ENCODE measurements at places on chromosomes 5 and 9.

DNA sequence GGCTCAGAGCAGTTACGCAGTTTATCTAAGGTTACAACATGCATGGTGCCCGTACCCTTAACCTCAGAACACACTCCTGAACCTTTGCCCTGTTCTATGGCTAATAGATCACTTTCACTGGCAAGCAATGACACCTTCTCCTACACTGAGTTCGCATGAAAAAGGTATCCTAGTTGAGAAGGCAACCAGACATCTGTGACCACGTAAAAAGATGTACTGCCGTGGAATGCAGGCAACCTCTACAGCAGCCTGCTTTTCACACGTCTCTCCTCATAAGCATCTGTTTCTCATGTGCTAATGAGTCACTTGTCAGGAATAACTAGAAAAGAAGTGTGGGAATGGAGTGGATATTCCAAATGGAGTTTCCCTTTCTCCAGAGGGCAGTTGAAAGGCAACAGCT is 71.4 kb downstream of the FBXO38 start:
- no peak for DNase-seq

DNA sequence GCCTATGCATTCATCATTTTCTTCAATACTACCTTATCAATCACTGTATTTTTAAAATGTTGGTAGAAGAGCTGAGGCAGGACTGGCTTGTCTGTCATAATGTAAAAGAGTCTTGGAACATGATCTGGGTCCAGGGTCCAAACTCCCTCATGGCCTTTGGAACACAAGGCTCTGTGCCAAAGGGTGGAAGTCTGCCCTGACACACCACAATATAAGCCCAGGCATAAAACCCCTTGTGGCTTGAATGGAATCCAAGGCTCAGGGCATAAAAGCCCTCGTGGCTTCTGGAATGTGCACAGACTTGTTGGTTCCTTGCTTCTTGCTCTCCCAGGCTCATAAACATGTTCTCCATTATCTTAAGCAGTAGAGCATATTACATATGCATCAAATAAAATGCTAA is 48.0 kb downstream of the GABRB2 start:
- no peak for DNase-seq

- DNase-seq = no peak
Observed at GRCh38 chr5:168844922-168845296, 265.7 kb upstream of the PANK3 start.

- no peak for DNase-seq
Observed at GRCh38 chr9:136746621-136747020, 1.7 kb downstream of the LCN6 start.

DNA sequence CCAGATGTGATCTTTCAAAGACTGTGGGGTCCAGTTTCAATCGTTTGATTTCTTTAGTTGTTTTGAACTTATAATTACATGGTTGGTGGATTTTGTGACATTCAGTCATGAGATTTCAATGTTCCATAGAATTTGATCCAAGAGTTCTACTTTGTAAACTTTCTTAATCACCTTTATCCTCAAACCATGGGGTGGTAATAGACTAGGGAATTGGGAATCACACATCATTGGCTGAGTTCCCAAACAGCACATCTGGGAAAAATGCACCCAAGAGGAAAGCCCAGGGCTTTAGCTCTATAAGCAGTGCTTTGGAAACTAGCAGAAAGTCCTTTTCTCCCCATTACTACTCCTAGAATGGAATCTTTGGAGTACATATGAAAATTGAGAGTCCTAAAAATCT is 177.6 kb downstream of the NNT start:
- DNase-seq = no peak

GRCh38 chr9:104923289-104923688 is 4.7 kb downstream of the ABCA1 start:
- no peak for DNase-seq

DNA sequence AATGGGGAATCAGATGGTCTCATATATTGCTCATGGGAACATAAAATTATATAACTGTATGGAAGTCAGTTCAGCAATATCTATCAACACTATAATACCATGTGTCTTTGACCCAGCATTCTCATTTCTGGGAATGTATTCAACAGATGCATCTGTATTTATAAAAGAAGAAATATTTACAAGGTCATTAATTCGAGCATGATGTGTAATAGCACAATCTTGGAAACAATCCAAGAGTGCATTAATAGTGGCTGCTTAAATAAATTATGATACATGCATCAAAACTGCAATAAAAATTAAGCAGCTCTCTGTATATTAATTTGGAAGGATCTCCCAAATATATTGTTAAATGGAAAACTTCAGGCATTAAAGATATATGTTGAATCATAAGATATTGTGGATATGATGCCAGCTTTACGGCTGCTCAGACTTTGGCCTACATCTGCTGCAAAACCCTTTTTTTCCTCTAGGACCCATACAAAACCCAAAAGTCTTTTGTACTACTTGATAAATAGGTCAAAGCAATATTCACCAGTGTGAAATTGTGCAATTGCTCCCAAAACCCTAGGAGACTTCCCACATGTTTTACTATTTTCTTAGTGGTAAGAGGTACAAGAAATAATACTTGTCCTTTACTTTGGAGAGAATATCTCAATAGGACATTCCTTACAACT is 45.3 kb upstream of the ISOC1 start:
- no peak for DNase-seq
